ENCODE measurements at places on chromosomes 2 and 18.

GRCh38 chr2:5751873-5752482 lies 59.8 kb downstream of the SOX11 start:
- no peak for DNase-seq

GRCh38 chr2:150917961-150918713 lies 343.5 kb downstream of the RBM43 start:
- no peak for DNase-seq

DNA sequence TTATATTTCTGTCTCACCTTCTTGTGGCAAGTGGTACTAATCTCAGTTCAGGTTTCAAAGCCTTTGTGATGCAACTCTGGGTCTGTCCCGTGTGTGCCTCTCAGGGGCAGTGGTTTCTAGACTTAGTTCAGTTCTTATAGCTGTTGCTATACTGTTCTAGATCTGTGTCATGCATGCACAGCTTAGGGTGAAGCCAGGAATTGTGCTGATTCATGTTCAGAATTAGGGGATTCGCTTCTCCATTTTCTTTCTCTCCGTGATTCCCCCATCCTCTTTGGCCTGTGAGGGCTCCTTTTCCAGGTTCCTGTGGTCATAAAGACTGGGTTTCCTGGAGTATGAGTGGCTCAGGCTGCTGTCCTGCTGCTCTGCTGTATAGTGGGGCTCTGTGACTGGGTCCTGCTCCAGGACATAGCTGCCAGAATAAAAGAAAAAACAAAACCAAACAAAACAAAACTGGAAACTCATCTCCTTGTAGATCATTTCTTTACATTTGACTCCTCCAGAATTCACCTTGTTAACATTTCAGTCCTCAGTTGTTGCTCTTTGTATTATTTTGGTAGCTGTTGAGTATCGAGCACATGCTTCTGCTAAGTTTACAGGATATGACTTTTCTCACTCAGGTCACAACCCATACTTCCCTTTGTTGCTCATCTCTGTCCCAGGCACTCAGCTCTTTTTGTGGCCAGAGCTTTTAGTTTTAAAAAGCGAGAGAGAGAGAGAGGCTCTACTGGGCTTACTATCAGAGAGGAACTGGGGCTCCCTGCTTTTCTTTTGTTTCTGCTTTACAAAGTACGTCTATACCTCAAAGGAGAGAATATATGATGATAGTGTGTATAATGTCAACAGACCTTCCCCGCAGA lies 34.2 kb downstream of the CERS6 start:
- no peak for DNase-seq

- DNase-seq, result peak; percentile 0
Observed at GRCh38 chr18:69469444-69469919, 68.8 kb downstream of the DOK6 start.

DNA sequence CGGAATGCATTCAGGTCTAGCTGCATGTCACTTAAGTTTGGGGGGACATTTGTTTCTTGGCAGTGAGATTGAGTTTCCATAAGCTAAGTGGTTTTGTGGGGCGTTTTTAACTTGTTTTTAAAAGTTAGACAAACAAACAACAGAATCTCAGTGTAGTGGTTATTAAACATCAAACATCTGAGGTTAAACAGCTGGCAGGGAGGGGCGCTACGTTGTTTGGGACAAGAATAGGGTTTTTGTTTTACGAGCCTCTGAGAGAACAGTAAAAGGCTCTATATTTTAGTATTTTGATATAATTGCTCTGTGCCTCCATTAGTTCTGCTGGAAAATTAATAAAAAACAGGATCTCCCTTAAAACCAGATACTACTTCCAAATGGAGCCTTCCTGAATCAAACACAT lies 41.6 kb upstream of the TMEM177 start:
- no peak for DNase-seq

GRCh38 chr2:191041418-191042161 lies 27.6 kb upstream of the STAT1 start:
- DNase-seq, result no peak

All from stimulated activated CD8-positive, alpha-beta memory T cell treated with anti-CD3 and anti-CD28 coated beads, Interleukin-4, amount 100 ng/mL, for 4 hours (primary cell).